ENCODE measurements at places on chromosomes 4 and X. TPM values are rescaled to one million over a fixed set of nuclear protein-coding genes. Genes with fewer than 3 reads are reported as not detected.

PORCN gene
- 13.9 TPM for total RNA-seq

HTN3 gene
- total RNA-seq: not detected

MAGEC3 gene
- not detected for total RNA-seq

CISD2 gene
- total RNA-seq: 76.7 TPM

HTT gene
- total RNA-seq: 14.6 TPM

LPAR4 gene
- total RNA-seq: not detected

SYN1 gene
- not detected for total RNA-seq

ZFYVE28 gene
- 10.0 TPM for total RNA-seq

VSIG1 gene
- not detected for total RNA-seq

AFM gene
- total RNA-seq: not detected

MAGEA3 gene
- total RNA-seq: not detected

SPARCL1 gene
- not detected for total RNA-seq

ITIH6 gene
- total RNA-seq: 0.02 TPM

HEPH gene
- total RNA-seq: not detected

PLXNB3 gene
- total RNA-seq: 4.9 TPM

MAGEC2 gene
- total RNA-seq: not detected

SORCS2 gene
- not detected for total RNA-seq

PABPC1L2B gene
- total RNA-seq: not detected

MAGEA2 gene
- not detected for total RNA-seq
